ENCODE measurements at places on chromosomes 7 and 10. TPM values are rescaled to one million over a fixed set of nuclear protein-coding genes. Genes with fewer than 3 reads are reported as not detected.
A peak's percentile ranks its signal among the peaks of the same experiment; 100 is the strongest.

GRCh38 chr10:96414303-96414702, 55.5 kb upstream of the OPALIN start:
- H3K27ac ChIP-seq: no peak overlapping the region
- DNase-seq: no peak
- no peaks in the 10 kb centered on the region for H3K36me3 ChIP-seq
- no peaks in the 10 kb centered on the region for H3K4me1 ChIP-seq

GRCh38 chr10:1163831-1164230, 107.6 kb downstream of the WDR37 start:
- no peaks in the 10 kb centered on the region for H3K36me3 ChIP-seq
- no peak overlapping the region for H3K27ac ChIP-seq
- H3K27me3 ChIP-seq: peaks cover 4% of the 10 kb centered on the region
- H3K4me3 ChIP-seq: no peak overlapping the region
- DNase-seq: no peak

GRCh38 chr7:134470864-134471263, 12.0 kb upstream of the AKR1B1 start:
- H3K27me3 ChIP-seq: no peaks in the 10 kb centered on the region
- H3K4me1 ChIP-seq: no peaks in the 10 kb centered on the region
- no peak overlapping the region for H3K27ac ChIP-seq
- H3K4me3 ChIP-seq: no peak overlapping the region
- no peak for DNase-seq
- H3K36me3 ChIP-seq: no peaks in the 10 kb centered on the region

DNA sequence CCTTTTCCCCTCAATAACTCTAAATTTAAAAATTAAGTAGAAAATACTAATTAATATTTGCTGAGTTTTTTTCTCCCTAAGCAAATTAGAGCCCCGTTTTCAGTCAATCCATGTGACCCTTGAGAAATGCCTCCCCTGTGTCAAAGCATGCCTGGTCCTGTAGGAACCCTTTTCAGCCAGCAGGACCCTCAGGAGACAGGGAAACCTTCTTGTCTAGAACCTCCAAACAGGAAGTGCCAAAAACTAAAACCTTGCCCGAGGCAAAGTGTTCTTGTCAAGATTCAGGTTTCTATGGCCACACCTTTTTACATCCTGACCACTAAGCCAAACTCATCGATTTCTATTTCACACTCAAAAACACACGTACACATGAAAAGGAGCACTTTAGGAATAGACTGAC, 60.1 kb upstream of the NFE2L3 start:
- H3K27me3 ChIP-seq: no peaks in the 10 kb centered on the region
- peaks cover 9% of the 10 kb centered on the region for H3K4me1 ChIP-seq
- no peaks in the 10 kb centered on the region for H3K36me3 ChIP-seq
- DNase-seq: no peak

GRCh38 chr10:50610368-50610767, 13.4 kb downstream of the SGMS1 start:
- H3K4me3 ChIP-seq: no peak overlapping the region
- no peaks in the 10 kb centered on the region for H3K27me3 ChIP-seq
- DNase-seq: peak; percentile 87
- no peaks in the 10 kb centered on the region for H3K36me3 ChIP-seq

GRCh38 chr10:110864662-110865140, 7.0 kb upstream of the PDCD4 start:
- no peaks in the 10 kb centered on the region for H3K36me3 ChIP-seq
- no peak overlapping the region for H3K4me3 ChIP-seq
- DNase-seq: no peak
- H3K27ac ChIP-seq: peak overlapping the region; percentile 97

DNA sequence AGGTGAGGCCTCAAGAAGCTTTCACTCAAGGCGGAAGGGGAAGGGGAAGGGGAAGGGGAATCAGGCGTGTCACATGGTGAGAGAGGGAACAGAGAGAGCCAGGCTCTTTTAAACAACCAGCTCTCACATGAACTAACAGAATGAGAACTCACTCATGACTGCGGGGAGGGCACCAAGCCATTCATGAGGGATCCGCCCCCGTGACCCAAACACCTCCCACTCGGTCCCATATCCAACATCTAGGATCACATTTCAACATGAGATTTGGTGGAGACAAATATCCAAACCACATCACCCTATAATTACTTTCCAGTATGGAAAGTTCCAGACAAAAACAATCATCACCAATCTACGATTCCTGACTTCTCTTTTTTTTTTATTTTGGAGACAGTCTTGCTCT, 22.9 kb downstream of the HIP1 start:
- H3K4me3 ChIP-seq: no peak overlapping the region
- no peaks in the 10 kb centered on the region for H3K27me3 ChIP-seq
- H3K36me3 ChIP-seq: no peaks in the 10 kb centered on the region
- no peak overlapping the region for H3K27ac ChIP-seq

DNA sequence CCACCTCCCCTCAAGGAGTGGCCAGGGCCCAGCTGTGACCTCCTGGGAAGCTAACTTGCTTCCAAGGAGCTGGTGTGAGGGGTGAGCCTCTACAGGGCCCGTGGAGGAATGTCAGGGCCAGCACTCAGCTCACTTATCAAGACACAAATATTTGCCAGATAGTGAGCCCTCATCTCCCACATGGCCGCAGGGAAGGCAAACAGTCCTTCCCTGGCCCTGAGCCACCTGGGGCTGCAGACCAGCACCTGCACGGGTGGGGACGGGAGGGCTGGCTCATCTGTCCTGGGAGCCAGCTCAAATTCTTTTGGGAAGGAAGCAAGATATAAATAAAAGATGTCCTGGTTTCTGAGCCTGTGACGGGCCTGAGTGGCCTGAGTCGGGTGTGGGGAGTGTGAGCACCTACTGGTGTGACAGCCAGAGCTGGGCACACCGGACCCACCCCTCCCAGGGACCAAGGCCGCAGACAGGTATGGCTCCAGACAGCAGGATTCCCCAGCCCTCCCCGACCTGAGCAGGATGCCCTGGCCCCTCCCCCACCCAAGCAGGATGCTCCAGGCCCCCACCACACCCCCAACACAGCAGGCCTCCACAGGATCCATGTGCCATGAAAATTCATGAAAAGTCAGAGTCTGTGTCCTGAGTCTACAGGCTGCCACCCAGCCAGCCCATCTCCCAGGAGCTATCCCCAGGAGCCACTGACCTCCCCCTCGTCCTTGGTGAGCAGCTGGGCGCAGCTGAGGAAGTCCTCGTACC, 148.0 kb downstream of the MAPK8 start:
- H3K27me3 ChIP-seq: peaks cover 11% of the 10 kb centered on the region
- no peaks in the 10 kb centered on the region for H3K36me3 ChIP-seq
- no peak overlapping the region for H3K27ac ChIP-seq
- peak; percentile 56 for DNase-seq

DNA sequence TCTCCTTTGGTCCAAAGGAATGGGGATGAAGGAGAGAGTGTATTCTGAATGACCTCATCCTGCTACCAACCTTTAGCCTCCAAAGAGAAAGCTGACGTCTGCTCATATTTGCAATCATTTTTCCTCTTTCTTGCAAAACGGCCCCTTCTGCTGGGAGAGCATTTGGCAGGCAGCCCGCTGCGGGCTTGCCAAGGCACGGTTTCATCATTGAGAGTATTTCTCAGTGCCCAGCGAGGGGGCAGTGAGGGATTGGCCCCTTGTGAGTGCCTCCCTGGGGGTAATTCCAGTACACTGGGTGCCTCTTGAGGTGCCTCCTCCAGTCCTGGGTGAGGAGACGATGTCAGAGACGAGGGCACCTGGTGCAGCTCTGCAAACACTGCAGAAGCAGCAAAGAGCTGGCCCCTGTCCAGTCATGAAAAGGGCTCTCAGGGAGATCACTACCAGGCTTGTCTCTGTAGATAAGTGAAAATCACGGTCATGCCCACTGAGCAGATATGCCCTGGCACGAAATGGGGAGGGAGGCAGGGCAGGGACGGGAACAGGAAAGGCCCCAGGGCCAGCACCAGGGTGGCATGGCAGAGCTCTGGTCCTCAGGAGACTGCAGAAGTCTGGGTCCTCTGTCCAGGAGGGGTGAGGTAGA, 48.7 kb upstream of the SHH start:
- DNase-seq: peak; percentile 89
- H3K27me3 ChIP-seq: peaks cover 38% of the 10 kb centered on the region
- no peaks in the 10 kb centered on the region for H3K36me3 ChIP-seq

GRCh38 chr7:126856691-126857291, 395.9 kb downstream of the GRM8 start:
- no peak overlapping the region for H3K27ac ChIP-seq
- no peaks in the 10 kb centered on the region for H3K27me3 ChIP-seq
- peak; percentile 5 for DNase-seq
- no peaks in the 10 kb centered on the region for H3K36me3 ChIP-seq

GRCh38 chr10:120630266-120630665, 173.2 kb downstream of the PLPP4 start:
- no peaks in the 10 kb centered on the region for H3K4me1 ChIP-seq
- H3K36me3 ChIP-seq: no peaks in the 10 kb centered on the region
- H3K27ac ChIP-seq: no peak overlapping the region
- no peak overlapping the region for H3K4me3 ChIP-seq

- no peak for DNase-seq
- H3K27ac ChIP-seq: no peak overlapping the region
- H3K4me3 ChIP-seq: no peak overlapping the region
- H3K27me3 ChIP-seq: no peaks in the 10 kb centered on the region
- H3K36me3 ChIP-seq: no peaks in the 10 kb centered on the region
Measured at GRCh38 chr10:120969219-120969645, 118.1 kb downstream of the WDR11 start.

GRCh38 chr10:125200396-125200795, 40.0 kb upstream of the CTBP2 start:
- H3K27me3 ChIP-seq: no peaks in the 10 kb centered on the region
- H3K27ac ChIP-seq: no peak overlapping the region
- no peak for DNase-seq
- H3K4me3 ChIP-seq: no peak overlapping the region
- H3K36me3 ChIP-seq: no peaks in the 10 kb centered on the region

DNA sequence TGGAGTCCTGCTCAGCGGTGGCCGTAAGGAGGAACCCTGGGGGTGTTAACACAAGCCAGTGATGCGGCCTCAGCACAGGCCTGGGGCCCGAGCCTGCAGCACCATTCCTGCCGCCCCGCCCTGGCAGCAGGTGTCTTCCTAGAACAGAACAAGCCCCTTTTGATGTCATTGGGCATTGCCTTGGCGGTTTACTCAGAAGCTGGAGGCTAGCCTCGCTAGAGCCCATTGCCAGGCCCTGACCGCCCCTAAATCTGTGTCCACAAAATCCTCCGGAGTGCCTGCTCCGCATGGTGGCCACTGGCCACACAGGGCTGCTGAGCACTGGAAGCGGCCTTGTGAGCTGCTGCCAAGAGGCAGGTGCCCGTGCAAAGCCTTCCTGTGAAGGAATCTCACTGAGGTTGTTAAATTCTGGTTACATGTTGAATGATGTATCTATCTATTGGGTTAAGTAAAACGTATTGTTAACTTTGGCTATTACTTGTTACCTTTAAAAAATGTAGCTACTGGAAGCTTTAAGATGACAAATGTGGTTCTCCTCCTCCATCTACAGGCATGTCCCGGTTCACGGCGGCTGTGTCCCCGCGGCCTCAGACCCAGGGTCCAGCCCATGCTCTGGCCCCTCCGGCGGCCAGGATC, 1.2 kb upstream of the INPP5A start:
- no peaks in the 10 kb centered on the region for H3K27me3 ChIP-seq
- H3K36me3 ChIP-seq: no peaks in the 10 kb centered on the region
- H3K4me3 ChIP-seq: peak overlapping the region; percentile 77
- DNase-seq: peak; percentile 38
- peaks cover 41% of the 10 kb centered on the region for H3K4me1 ChIP-seq

DNA sequence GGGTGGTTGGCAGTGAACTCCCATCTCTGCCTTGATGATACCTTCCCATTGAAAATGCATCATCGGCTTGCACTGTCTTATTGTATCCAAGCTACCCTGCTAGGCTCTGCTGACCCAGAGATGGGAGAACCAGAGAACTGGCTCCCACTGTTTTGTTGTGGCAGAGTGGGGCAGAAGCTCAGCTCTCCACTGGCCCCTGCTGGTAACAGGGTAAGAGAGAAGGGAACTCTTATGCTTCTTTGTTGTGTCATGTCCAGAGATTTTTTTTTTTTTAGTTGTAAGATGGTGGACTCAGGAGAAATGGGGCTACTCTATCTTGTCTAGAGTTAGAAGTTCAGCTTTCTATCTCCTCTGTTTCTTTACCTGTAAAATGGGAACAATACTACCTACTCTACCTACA, 100.5 kb upstream of the SDK1 start:
- no peaks in the 10 kb centered on the region for H3K36me3 ChIP-seq
- peak; percentile 35 for DNase-seq
- H3K27me3 ChIP-seq: no peaks in the 10 kb centered on the region
- H3K4me3 ChIP-seq: no peak overlapping the region
- H3K27ac ChIP-seq: no peak overlapping the region

GRCh38 chr10:43077421-43078171, 727 bp downstream of the RET start:
- peak overlapping the region; percentile 50 for H3K4me3 ChIP-seq
- H3K27ac ChIP-seq: peak overlapping the region; percentile 24
- no peak for DNase-seq
- peaks cover 5% of the 10 kb centered on the region for H3K27me3 ChIP-seq
- H3K36me3 ChIP-seq: no peaks in the 10 kb centered on the region
- peaks cover 4% of the 10 kb centered on the region for H3K4me1 ChIP-seq

GRCh38 chr10:58575491-58575890, 62.8 kb downstream of the BICC1 start:
- no peak for DNase-seq
- peaks cover 8% of the 10 kb centered on the region for H3K4me1 ChIP-seq
- H3K27me3 ChIP-seq: no peaks in the 10 kb centered on the region
- no peak overlapping the region for H3K27ac ChIP-seq

DNA sequence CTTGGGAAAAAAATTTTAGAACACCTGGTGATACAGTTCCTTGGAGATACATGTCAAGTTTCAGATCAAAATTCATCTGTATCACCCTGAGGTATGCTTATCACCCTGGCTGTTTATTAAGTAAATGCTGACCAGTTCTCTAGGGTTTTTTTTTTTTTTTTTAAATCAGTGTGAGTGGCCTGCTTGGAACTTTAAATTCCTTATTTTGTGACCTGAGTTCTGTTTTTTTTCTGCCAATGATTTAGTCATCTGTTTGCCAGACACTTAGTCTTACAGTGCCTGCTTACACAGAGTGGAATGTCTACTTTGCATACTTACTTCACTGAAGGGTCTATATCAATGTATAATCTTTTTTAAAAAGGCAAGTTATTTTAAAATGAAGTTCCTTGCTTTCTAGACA, 1.8 kb downstream of the TSPAN13 start:
- H3K36me3 ChIP-seq: no peaks in the 10 kb centered on the region
- peak; percentile 34 for DNase-seq
- H3K4me1 ChIP-seq: peaks cover 16% of the 10 kb centered on the region
- H3K27ac ChIP-seq: peak overlapping the region; percentile 82

- no peak overlapping the region for H3K4me3 ChIP-seq
- H3K4me1 ChIP-seq: peaks cover 34% of the 10 kb centered on the region
- no peaks in the 10 kb centered on the region for H3K27me3 ChIP-seq
- DNase-seq: no peak
- H3K27ac ChIP-seq: no peak overlapping the region
- H3K36me3 ChIP-seq: no peaks in the 10 kb centered on the region
Measured at GRCh38 chr10:114376523-114376922, 27.8 kb downstream of the AFAP1L2 start.

Gene ASZ1
- total RNA-seq: not detected

Gene LRIT2
- total RNA-seq: not detected

Gene CPXM2
- 16.9 TPM for total RNA-seq

Gene MSMB
- not detected for total RNA-seq

Gene LRRC17
- total RNA-seq: 27.9 TPM

Gene RBP3
- not detected for total RNA-seq

Gene NRCAM
- 9.4 TPM for total RNA-seq

Gene LIPN
- not detected for total RNA-seq

Gene PTPN20
- total RNA-seq: 15.2 TPM

Gene ZNF25
- 6.4 TPM for total RNA-seq

Gene GPC2
- not detected for total RNA-seq

Gene TET1
- total RNA-seq: 9.9 TPM

Gene FAM180A
- total RNA-seq: not detected

Gene RASSF4
- total RNA-seq: 22.7 TPM

Data from stomach (tissue), 19 donors.